ENCODE measurements at places on chromosomes 4 and X.

GRCh38 chr4:8090744-8091301 is 67.8 kb downstream of the ABLIM2 start:
- no peak for DNase-seq

- no peak for DNase-seq
Observed at GRCh38 chrX:54064564-54064963, 20.3 kb upstream of the PHF8 start.

- peak; percentile 17 for DNase-seq
Observed at GRCh38 chrX:115892787-115893671, 277.5 kb upstream of the AGTR2 start.

DNA sequence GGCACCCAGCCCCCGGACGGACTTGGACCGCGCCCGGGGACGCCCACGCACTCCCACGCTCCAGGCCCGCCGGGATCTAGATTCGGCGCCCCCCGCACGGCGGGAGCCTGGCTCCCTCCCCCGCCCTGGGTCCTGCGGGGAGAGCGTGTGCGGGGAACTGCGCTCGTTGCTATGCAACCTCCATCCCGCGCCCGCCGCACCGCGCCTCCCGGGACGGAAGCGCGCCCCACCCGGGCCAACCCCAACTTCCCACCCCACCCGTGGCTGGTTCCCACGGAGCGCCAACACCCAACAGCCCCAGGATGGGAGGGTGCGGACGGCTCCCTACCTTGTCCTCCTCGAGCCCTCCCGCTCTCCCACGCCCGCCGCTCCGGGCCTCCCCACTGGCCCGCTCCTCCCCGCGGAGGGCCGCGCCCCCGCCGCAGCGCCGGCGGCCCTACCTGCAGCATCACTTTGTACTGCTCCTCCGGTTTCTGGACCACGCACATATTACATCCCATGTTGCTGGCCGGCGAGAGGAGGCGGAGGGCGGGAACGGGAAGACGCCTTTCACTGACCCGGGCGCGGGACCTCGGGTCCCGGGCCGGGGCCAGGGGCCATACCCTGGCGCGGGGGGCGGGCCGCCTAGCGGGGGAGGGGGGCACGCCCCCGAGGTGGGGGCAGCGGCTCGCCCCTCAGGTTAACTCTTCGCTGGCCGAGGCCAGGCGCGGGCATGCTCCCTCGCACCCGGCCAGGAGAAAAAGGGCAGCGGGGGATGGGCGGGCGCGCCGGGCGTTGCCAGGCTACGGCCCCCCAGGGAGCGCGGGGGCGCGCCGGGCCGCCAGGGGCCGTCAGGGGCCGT is at the start of gene PDZD4:
Gene PDZD4 (minus strand): TSS at position 746 of the 841 bp plus-strand sequence. CDS start 246 bp downstream, at position 500.
- no peak for DNase-seq

- no peak for DNase-seq
Observed at GRCh38 chrX:103791228-103791627, 14.6 kb downstream of the PLP1 start.

DNA sequence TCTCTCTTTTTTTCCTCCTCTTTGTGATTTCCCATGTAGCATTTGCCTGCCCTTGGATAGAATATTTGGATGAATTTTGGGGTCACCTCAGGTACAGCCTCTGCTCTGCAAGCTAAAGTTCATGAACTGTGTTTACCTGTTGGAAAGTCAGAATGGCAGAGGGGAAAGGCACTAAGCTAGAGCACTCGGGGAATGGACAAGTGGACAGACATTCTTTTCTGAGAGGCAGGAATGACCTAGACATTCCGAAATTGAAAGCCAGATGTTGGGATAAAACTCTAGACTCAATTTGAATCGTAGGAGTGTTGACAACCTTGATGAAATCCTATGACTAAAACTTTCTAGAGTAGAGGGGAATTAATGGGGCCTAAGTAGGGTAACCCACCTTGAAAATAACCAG is 56.1 kb downstream of the LUZP4 start:
- no peak for DNase-seq

- no peak for DNase-seq
Observed at GRCh38 chr4:26273616-26273980, 47.2 kb upstream of the RBPJ start.

GRCh38 chr4:16253127-16253960 is 27.1 kb upstream of the TAPT1 start:
- no peak for DNase-seq

- no peak for DNase-seq
Observed at GRCh38 chr4:76058302-76058701, 16.2 kb upstream of the ART3 start.

DNA sequence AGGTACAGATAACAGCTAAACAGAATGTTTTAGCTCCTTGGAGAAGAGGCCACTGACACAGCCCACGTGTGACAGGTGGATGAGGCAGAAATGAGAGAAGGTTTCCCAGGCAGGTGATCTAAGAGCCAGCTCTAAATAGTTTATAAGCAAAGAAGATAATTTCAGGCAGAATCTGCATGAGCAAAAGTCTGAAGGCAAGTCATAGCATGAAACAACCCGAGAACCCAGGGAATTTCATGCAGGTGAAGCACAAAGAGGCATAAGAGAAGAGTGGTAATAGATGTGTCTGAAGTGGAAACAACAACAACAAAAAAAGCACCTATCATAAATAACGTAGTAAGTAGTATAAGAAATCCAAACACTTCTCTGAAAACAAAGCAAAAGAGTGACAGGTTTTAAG is 275.8 kb upstream of the CPEB2 start:
- no peak for DNase-seq

DNA sequence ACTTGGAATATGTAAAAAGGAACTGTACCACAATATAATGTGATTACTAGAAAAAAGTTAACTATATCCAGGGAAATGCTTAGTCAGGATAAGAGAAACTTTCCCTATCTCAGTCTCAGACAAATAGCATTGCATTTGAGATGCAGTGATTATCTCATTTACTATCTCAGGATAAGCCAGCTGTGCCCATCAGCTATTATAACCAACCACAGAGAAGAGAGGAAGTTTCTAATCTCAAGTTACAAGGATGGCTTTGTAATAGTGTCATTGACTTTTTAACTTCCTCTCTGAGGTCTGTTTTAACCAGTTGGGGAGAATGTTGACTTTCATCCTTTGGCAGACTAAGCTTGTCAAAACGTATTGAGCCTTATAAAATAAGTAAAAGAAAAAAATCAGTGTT is 56.5 kb downstream of the SNX25 start:
- no peak for DNase-seq

GRCh38 chr4:102589743-102590142 is 88.6 kb downstream of the NFKB1 start:
- no peak for DNase-seq

DNA sequence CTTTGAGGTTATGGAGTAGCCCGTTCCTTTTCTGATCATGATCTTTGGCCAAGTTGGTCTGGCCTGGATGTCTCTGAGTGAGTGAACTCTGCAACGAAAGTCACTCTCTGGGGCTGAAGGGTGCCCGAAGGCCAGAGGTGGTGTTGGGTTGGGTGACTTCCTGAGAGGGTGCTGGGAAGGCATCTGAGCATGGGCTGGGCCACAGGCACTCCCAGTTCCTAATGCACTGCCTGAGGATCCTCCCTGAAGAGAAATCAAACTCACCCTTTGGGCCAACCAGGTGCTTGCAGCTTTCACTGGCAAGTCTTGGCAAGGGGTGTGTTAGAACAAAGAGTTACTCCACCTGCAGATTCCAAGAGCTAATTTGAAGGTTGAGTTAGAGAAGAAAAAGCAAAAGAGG is 66.4 kb upstream of the SCML1 start:
- no peak for DNase-seq

- DNase-seq = no peak
Observed at GRCh38 chrX:71067712-71068043, 456 bp downstream of the SNX12 start.

DNA sequence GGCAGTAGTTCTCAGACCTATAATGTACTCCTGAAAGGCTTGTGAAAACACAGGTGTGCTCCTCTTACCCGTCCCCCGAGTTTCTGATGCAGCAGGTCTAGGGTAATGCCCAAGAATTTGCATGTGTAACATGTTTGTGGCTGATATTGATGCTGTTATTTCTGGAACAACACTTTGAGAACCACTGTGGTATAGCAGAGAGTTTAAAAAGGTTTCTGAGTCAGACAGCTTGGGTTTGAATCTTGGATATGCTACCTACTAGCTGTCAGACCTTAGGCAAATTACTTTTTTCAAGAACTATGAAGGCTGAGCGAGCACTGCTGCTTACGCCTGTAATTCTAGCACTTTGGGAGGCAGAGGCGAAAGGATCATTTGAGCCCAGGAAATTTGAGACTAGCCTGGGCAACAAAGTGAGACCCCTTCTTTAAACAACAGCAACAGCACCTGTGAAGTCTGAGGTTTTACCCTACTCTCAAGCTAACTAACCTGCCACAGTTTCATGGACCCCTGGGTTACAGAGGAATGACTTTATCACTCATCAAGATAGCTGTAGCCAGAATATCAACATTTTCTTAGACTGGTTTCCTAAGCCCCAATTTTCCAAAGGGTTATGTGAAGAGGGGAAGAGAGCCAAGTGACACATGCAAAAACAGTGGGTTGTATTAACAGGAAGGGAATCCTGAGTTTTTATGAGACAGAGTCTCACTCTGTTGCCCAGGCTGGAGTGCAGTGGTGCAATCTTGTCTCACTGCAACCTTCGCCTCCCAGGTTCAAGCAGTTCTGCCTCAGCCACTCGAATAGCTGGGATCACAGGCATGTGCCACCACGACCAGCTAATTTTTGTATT is 5.1 kb downstream of the AFF1 start:
- DNase-seq = no peak

GRCh38 chrX:118961866-118962560 is 12.4 kb upstream of the LONRF3 start:
- DNase-seq = no peak

GRCh38 chr4:89502581-89502980 is 195.0 kb upstream of the GPRIN3 start:
- DNase-seq = no peak

- DNase-seq = no peak
Observed at GRCh38 chr4:2256781-2257191, 5.1 kb downstream of the MXD4 start.

- no peak for DNase-seq
Observed at GRCh38 chr4:77600521-77601451, 4.8 kb upstream of the CXCL13 start.

DNA sequence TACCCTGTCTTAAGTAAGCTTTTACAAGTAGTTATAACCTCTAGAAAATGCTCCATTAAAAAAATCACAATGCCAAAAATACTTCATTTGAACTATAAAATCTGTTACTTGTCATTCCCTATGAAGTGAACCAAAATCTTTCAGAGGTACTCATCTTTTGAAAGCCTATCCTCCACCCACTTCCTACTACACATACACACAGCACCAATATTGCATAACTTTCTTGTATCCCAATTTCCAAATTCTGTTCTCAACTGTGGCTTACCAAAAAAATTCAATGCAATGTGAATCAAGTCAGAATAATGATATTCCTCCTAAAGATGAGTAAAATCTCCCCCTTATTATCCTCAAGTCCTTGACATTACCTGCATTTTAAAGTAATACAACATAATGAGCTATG is 15.9 kb downstream of the DHX15 start:
- DNase-seq = no peak

GRCh38 chrX:20571611-20572010 is 304.9 kb upstream of the RPS6KA3 start:
- DNase-seq = no peak

GRCh38 chr4:103324811-103325210 is 126.7 kb upstream of the CENPE start:
- no peak for DNase-seq

- no peak for DNase-seq
Observed at GRCh38 chr4:176432811-176433540, 113.2 kb downstream of the SPCS3 start.

GRCh38 chrX:68908071-68908470 is 79.2 kb downstream of the EFNB1 start:
- no peak for DNase-seq

DNA sequence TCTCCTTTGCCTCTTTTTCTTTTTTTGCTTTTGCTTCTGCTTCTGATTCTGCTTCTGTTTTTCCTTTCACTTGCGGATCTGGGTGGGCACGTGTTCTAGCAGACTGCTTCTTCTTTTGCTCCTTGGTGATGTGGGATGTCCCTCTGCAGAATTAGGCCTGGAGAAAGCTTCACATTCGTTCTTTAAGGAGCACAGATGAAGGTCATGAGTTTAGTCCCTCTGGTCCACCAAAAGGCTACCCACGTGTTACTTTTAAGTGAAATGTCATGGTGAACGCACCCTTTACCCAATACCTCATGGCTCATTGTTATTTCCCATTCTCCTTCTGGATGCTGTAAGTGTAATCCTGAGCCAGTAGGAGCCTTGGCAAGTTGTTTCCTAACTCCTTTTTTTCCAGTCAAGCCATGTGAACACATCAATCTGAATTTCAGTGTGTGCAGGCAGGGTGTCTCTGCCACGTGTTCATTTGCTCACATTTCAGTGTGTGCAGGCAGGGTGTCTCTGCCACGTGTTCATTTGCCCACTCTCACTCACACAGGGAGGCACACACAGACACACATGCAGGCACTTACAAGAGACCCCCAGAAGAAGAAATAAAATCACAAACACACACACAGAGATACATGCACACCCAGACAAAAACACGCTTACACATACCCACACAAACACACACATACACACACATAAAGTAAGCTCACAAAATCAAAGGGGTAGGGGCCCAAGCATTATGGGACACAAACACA is 36.9 kb downstream of the NBDY start:
- DNase-seq = no peak

- no peak for DNase-seq
Observed at GRCh38 chrX:99271641-99272040, 1138.4 kb downstream of the PCDH19 start.

- no peak for DNase-seq
Observed at GRCh38 chrX:135396566-135396965, 25.2 kb upstream of the SMIM10L2A start.

- DNase-seq = no peak
Observed at GRCh38 chr4:31039382-31039781, 319.2 kb downstream of the PCDH7 start.

GRCh38 chr4:29336861-29337260 is 1383.3 kb upstream of the PCDH7 start:
- no peak for DNase-seq

DNA sequence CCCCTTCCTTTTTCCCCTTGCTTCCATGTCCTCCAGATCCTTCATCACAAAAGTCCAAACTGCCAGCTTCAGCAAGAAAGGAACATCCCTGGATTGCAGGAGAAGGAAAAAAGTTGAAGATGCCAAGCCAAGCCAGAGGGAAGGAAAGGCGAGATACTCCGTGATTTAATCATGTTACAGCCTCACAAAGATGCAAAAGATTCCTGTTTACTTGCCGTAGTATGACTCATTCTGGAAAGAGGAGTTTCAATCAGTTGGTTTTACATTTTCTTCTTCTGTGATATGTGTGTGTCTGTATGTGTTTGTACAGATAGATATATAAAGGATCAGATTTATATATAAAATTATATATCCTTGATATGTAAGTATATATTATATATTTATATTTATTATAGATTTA is 69.3 kb downstream of the BTC start:
- DNase-seq = no peak

DNA sequence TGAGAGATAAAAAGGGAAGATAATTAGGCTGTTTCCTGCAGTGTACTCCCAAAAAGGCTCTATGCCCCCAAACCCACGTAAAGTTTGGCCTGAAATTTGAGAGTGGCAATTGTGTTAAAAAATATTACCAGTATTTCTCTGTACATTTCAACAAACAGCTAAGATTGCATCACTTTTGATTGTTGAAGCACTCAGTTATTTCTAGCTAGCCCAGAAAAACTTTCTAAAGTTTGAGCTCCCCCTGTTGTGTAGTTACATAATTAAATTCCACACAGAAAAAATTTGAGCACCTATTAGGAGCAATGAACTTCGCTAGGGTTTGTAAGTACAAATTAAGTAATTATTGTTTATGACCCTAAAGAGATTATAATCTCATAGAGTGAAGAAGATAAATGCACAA is 109.4 kb downstream of the DLG3 start:
- DNase-seq = no peak
